Uterus (tissue), 4 donors: ENCODE measurements at places on chromosomes 11 and 22. TPM values are rescaled to one million over a fixed set of nuclear protein-coding genes. Genes with fewer than 3 reads are reported as not detected.

- H3K36me3 ChIP-seq, result no peaks in the 10 kb centered on the region
- H3K27ac ChIP-seq, result no peak overlapping the region
- no peak overlapping the region for H3K4me3 ChIP-seq
- no peak for DNase-seq
- no peaks in the 10 kb centered on the region for H3K4me1 ChIP-seq
Observed at GRCh38 chr11:94271885-94272372, 32.5 kb upstream of the IZUMO1R start.

DNA sequence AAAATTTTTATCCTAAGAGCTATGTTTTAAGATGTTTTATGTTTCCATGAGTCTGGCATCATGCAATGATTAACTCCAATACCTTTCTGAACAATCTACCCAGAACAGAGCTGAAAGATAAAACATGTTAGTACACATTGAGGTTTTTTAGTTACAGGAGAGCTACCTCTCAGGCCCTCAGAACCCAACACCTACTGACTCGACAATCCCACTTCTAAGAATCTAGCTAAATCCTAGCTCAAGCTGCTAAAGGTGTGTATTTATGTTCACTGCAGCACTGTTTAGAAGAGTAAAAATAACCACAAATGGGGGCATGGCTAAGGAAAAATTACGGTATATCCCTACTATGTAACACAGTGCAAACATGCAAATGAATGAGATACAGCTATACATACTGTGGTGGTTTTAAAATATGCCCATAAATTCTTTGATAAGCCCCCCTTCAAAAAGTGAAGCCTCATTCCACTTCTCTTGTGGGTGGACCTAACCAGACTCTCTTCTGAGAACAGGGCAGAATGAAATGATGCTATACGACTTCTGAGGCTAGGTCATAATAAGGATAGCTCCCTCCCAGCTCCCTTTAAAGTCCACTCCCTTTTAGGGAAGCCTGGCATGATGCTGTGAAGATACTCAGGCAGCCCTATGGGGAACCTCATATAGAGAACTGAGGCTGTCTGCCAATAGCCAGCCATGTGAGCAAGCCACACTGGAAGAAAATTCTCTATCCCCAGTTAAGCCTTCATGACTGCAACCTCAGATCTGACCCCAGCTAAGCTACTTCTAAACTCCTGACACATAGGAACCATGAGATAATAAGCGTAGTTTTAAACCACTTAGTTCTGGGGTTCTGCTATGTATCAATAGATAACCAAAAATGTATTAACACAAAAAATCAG, 29.5 kb downstream of the TMEM123 start:
- H3K27ac ChIP-seq, result no peak overlapping the region
- DNase-seq, result no peak
- H3K27me3 ChIP-seq, result no peaks in the 10 kb centered on the region
- no peak overlapping the region for H3K4me3 ChIP-seq
- no peaks in the 10 kb centered on the region for H3K36me3 ChIP-seq

DNA sequence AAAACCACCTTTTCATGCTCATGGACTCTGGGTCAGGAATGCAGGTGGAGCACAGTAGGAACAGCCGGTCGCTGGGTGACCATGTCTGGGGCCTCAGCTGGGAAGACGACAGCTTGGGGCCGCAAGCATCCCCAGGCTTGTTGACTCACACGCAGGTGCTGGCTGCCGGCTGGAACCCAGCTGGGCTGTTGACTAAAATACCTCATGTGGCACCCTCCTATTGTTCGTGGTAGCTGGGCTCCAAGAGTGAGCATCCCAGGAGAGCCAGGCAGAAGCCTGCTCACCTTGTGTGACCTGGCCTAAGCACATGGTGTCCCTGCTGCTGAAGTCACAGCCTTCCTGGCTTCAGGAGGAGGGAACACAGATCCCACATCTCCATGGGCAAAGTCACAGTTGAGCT, 9.4 kb downstream of the DPP3 start:
- H3K27ac ChIP-seq, result no peak overlapping the region
- DNase-seq, result no peak
- H3K27me3 ChIP-seq, result no peaks in the 10 kb centered on the region
- H3K4me3 ChIP-seq, result no peak overlapping the region
- H3K4me1 ChIP-seq, result no peaks in the 10 kb centered on the region

GRCh38 chr11:117794135-117794534, 2.9 kb downstream of the DSCAML1 start:
- no peak overlapping the region for H3K4me3 ChIP-seq
- peaks cover 16% of the 10 kb centered on the region for H3K4me1 ChIP-seq
- H3K36me3 ChIP-seq, result no peaks in the 10 kb centered on the region
- no peaks in the 10 kb centered on the region for H3K27me3 ChIP-seq
- DNase-seq, result no peak
- no peak overlapping the region for H3K27ac ChIP-seq

GRCh38 chr11:61777234-61778090, 14.9 kb downstream of the TMEM258 start:
- no peaks in the 10 kb centered on the region for H3K36me3 ChIP-seq
- no peak for DNase-seq
- H3K4me3 ChIP-seq, result no peak overlapping the region
- no peaks in the 10 kb centered on the region for H3K27me3 ChIP-seq
- peaks cover 1% of the 10 kb centered on the region for H3K4me1 ChIP-seq

- DNase-seq, result no peak
- H3K27ac ChIP-seq, result no peak overlapping the region
- no peak overlapping the region for H3K4me3 ChIP-seq
- H3K27me3 ChIP-seq, result no peaks in the 10 kb centered on the region
- no peaks in the 10 kb centered on the region for H3K4me1 ChIP-seq
Observed at GRCh38 chr11:69920345-69921127, 101.3 kb upstream of the FGF3 start.

DNA sequence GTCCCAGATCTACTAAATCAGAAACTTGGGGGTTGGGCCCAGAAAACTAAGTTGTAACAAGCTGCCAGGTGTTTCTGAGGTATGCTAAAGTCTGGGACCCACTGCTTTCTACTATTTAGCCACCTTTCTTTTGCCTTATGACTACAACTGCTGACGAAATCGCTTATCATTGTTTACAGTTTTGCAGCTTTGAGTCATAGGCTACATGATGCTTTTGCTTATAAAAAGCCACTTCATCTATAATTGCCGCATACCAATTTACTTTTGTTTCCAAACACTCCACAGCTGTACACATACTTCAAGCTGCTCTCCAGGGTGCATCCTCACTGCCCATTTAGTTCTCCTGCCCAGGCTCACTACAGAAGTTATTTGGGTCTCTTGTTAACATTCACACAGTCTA, 144.7 kb downstream of the ENTHD1 start:
- no peaks in the 10 kb centered on the region for H3K27me3 ChIP-seq
- no peaks in the 10 kb centered on the region for H3K36me3 ChIP-seq
- no peaks in the 10 kb centered on the region for H3K4me1 ChIP-seq
- DNase-seq, result no peak
- no peak overlapping the region for H3K4me3 ChIP-seq
- no peak overlapping the region for H3K27ac ChIP-seq

Gene MGAT3
- total RNA-seq, result 11.8 TPM

Gene CCDC116
- not detected for total RNA-seq

Gene PGGHG
- total RNA-seq, result 15.3 TPM

Gene OR10D3
- total RNA-seq, result not detected

Gene OR8K3
- not detected for total RNA-seq

Gene OR8G5
- total RNA-seq, result not detected
